Hindlimb muscle (tissue), 1 donor: ENCODE measurements at places on chromosomes 2 and 18. TPM values are rescaled to one million over a fixed set of nuclear protein-coding genes. Genes with fewer than 3 reads are reported as not detected.

Gene NFATC1
- polyA plus RNA-seq: 12.8 TPM

Gene ARHGAP25
- 3.7 TPM for polyA plus RNA-seq

Gene TUBB8B
- polyA plus RNA-seq: not detected

DNA sequence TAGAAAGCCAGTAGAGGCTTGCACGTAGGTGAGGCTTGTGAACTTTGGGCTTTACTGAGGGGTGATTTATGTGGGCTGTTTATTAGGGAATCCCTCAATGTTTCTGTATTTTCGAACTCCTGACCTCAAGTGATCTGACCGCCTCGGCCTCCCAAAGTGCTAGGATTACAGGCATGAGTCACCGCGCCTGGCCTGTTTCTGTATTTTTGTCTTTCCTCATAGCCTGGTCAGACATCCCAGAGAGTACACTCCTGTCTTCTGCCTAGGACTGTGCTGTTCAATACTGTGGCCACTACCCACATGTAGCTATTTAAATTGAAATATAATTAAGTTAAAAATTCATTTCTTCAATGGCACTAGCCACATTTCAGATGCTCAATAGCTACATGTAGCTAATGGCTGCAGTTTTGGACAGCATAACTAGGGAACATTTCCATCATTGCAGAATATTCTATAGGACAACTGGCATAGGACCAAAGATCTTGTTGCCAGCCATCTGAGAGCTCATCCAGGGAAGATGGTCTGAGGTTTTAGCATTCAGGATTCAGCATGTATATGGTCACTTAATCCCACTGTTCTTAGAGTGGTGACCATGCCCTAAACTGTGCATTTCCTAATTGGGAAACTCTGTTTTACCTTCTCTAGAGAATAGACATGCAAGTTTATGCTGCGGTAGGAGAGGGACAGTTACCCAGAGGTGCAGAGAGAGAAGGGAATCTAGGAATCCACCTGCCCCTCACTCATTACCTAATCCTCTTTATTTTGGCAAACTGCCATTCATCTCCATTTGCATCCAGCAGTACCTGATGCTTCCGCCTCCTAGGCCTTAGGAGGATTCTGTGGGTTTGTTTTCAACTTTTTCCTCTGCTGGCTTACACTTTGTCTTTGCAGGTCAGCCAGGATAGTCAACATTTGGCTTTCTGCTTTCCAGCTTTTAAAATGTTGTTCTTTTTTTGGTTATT lies 64.4 kb downstream of the LCLAT1 start:
- no peak for DNase-seq

DNA sequence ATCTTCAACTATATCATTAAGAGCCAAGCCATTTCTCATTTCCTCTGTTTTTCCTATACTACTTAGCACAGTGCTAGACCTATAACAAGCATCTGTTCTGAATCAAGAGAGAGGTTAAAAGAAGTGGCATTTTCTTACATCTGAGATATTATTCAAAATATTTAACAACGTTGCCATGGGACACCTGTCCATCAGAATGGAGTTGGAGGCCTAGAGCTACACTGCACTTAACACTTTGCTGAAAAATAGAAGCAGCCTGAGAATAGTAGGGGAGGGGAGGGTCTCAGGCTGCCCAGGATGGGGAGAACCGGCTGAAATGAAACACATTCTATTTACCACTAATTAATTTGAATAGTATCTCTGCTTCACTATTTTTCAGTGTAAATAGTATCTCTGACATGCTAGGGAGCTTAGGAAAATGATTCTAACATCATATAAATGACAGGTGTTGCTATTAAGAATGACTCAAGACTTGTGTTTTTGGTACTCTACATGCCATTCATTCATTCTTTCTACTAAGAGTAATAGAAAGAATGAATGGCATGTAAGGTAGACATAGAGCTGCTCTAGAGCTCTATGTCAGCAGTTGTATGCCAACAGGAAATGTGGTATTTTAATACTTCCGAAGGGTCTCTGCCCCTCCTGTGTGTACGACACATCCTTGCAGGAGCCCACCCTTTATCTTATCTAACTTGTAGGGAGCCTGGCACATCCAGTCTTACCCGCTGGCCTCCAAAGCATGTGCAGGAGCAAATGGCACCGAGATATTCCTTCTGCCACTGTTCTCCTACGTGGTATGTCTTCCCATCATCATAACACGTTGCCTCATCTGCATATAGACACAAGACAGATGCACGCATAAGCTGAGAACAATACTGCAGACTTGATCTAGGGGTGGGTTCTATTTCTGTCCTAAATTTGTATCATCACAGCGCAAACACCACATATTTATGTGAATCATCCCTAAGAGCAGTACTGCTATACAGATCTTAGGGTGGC lies 52.6 kb downstream of the ATIC start:
- no peak for DNase-seq

DNA sequence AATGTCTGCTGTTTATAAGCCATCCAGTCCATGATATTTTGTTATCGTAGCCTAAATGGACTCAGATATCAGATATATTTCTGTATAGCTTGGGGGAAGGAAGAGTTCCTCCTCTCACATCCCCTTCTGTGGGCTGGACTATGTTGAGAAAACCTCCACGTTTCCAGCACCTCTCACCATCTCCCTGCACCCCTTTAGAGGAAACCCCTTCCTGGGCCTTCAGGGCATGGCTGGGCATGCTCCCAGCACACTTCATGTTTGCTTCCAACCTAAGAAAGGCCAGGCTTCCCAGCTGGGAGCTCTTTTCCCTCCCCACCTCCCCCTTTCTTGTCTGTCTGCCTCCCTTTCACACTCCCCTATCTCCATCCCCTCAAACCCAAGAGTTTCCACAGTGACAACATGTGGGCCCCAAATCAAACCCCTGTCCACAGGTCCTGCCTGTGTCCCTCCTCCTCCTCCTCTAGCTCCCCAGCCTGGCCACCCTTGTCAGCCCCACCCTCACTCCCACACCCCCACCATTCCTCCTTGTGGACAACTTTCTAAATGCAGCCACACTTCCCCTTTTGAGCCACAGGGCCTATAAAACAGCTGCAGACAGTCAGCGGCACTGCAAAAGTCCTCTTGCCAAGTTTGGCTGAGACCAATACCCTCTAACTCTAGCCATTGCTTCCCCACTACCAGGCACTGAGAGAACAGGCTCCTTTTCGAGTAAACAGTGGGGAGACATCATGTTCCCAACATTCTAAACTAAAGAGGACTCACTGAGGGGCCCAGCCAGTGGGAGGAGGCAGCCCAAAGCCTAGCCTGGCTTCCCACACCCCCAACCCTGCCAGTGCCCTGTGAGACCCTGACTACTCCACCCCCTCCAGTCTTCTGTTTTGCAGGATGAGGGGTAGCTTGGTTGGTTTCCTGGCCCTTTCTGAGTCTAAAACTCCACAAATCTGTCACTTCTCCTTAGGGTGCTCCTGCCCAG lies 120.5 kb downstream of the ZFP36L2 start:
- DNase-seq: no peak

DNA sequence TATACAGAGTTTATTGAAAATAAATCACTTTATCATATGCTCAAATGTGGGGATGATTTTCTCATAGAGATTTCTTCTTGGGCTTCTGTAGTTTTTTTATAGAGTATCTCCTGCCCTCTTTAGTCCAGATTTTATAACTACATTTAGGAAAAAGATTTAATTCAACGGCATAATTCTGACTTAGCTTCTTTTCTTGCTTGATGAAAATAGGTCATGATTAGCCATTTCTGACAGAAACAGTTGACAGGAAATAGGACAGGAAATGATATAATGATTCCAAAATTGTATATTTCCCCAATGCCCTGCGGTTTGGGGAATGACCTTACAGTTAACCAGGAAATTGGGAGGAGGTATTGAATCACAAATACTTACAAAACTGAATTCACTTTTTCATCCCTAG lies 1531.9 kb upstream of the ACVR2A start:
- DNase-seq: peak; percentile 21

GRCh38 chr2:112174383-112174782 lies 36.2 kb downstream of the FBLN7 start:
- DNase-seq: no peak

GRCh38 chr2:174656676-174657176 lies 59.1 kb upstream of the WIPF1 start:
- DNase-seq: no peak

- DNase-seq: no peak
These were observed 47.4 kb upstream of the CYRIA start for GRCh38 chr2:16713011-16713423.

DNA sequence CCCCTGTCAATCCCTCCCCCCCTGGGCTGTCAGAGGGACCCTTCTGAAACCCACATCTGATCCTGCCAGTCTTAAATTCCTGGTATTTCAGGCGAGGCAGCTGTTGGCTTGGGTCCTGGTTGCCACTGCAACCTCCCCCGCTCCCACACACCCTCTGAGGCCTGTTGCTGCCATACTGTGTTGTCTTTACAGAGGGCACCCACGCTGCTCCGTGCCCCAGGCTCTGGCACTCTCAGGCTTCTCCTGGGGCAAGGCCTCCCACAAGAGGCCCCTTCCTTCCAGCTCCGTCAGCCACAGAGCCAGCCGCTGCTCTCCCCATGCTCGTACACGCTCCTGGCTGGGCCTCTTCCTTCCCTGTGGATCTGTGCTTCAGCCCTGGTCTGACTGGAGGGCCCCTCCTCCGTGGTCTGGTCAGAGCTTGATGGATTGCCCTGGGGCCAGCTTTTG lies 8.6 kb downstream of the CABLES1 start:
- DNase-seq: no peak
